Osteoblast (primary cell): ENCODE measurements at places on chromosomes 16 and 17. TPM values are rescaled to one million over a fixed set of nuclear protein-coding genes. Genes with fewer than 3 reads are reported as not detected.

DNA sequence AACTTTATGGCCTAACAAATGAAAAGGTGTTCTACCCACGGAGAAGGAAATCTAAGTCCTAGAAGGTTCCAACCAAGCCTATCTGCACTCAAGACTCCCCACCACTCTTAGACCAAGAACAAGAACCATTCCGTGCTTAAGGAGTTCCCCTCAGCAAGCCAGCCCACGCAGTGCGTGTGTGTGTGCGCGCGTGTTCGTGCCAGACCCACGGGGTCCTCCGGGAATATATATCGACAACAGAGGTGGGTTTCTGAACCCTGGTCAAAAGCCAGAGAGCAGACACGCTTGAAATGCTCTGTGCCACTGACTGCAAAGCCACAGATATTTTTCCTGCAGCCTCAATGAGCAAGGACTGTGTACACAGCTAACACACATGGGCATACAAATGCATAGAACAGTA, 70.7 kb downstream of the SLC39A11 start:
- H3K36me3 ChIP-seq = no peaks in the 10 kb centered on the region
- H3K4me3 ChIP-seq = no peak overlapping the region
- no peak overlapping the region for H3K27ac ChIP-seq
- no peak for DNase-seq
- H3K4me1 ChIP-seq = peaks cover 6% of the 10 kb centered on the region
- no peaks in the 10 kb centered on the region for H3K27me3 ChIP-seq

- no peaks in the 10 kb centered on the region for H3K4me1 ChIP-seq
- H3K4me3 ChIP-seq = no peak overlapping the region
- no peak for DNase-seq
- no peaks in the 10 kb centered on the region for H3K36me3 ChIP-seq
These were observed 13.3 kb upstream of the SBK1 start for GRCh38 chr16:28279006-28279405.

- peak; percentile 17 for DNase-seq
- H3K4me1 ChIP-seq = peaks cover 24% of the 10 kb centered on the region
- peak overlapping the region; percentile 90 for H3K27ac ChIP-seq
- no peaks in the 10 kb centered on the region for H3K27me3 ChIP-seq
- H3K4me3 ChIP-seq = peak overlapping the region; percentile 90
These were observed 1.4 kb downstream of the TEN1 start for GRCh38 chr17:75980188-75981018.

DNA sequence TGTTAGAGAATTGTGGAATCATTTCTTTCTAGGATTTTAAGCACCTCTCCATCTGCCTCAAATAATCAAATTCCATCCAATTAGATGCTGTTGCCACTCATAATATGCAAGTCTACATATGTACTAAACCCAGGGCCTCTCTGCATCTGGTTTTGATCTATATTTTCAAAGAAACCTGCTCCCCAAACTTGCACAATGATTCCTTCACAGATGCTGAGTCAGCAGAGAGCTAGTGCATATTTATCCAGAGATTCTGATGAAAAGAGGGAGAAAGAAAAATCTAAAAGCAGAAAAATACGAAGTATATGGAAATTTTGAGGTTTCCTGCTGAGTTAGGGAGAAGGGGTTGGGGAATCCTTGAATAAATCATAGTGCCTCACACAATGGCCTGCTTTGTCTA, 235.1 kb upstream of the RBFOX1 start:
- no peak overlapping the region for H3K4me3 ChIP-seq
- H3K36me3 ChIP-seq = no peaks in the 10 kb centered on the region
- H3K27ac ChIP-seq = no peak overlapping the region
- H3K27me3 ChIP-seq = no peaks in the 10 kb centered on the region
- DNase-seq = no peak

DNA sequence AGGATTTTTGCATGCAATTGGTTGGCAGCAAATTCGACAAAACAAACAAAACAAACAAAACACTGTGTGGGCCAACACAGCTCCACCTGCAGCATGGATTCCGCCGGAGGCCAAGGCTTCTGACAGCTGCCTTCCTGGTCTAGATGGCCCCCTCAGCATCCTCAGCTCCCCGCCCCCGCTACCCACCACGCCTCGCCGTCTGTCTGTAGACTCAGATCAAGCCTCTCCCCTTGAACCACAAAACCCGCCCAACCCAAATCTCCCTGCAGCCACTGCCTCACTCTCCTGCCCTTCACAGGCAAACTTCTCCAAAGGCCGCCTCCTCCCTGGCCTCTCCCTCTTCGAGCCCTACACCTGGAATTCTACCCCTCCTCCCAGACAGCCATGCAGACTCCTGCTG, 57.9 kb downstream of the RTN4RL1 start:
- H3K4me1 ChIP-seq = no peaks in the 10 kb centered on the region
- H3K36me3 ChIP-seq = no peaks in the 10 kb centered on the region
- H3K4me3 ChIP-seq = no peak overlapping the region
- H3K27me3 ChIP-seq = peaks cover 6% of the 10 kb centered on the region
- H3K27ac ChIP-seq = no peak overlapping the region
- DNase-seq = no peak

DNA sequence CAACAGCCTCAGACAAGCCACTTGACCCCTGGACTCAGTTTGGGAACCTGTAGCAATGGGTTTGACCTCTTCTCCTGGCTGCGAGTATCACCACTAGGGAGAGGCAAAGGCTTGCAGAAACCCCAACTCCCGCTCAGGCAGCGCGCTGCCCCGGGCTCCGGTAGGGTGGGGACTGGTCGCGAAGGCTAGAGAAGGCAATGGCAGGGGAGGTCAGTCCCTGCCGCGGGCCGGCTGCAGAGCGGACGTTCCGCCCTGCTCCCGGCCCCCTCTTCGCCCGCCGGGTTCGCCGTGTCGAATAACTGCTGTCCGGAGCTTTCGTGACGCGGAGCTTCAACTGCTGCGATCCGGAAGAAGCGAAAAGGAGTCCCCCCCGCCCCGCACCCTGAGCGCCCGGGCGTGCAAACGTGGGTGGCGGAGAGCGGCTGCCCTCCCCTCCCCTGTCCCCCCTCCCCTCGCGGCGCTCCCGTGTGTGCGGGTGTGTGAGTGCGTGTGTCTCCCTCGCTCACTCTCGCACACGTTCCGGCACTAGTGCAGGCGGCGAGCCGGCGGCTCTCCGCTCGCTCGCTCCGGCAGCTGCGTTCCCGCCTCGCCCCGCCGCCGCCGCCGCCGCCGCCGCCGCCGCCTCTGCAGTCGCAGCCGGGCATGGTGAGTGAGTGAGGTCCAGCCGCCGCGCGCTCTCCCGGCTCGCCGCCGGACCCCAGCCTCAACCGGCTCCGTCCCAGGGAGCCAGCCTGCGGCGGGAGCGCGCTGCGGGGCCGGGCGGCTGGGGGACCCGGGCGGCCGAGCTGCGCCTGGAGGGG, 772 bp upstream of the SHISA6 start:
- no peak overlapping the region for H3K27ac ChIP-seq
- no peaks in the 10 kb centered on the region for H3K4me1 ChIP-seq
- DNase-seq = peak; percentile 68
- H3K27me3 ChIP-seq = no peaks in the 10 kb centered on the region
- no peak overlapping the region for H3K4me3 ChIP-seq

GRCh38 chr17:37702598-37702997, 42.3 kb downstream of the HNF1B start:
- no peaks in the 10 kb centered on the region for H3K4me1 ChIP-seq
- H3K27ac ChIP-seq = no peak overlapping the region
- H3K27me3 ChIP-seq = peaks cover 11% of the 10 kb centered on the region
- no peaks in the 10 kb centered on the region for H3K36me3 ChIP-seq

PABPN1L gene
- not detected in 2 replicates for total RNA-seq

SCIMP gene
- total RNA-seq = not detected in 2 replicates

NGFR gene
- under 0.01 and 0.29 TPM in 2 replicates for total RNA-seq
